ENCODE measurements at places on chromosomes 5 and 9. TPM values are rescaled to one million over a fixed set of nuclear protein-coding genes. Genes with fewer than 3 reads are reported as not detected.
A peak's percentile ranks its signal among the peaks of the same experiment; 100 is the strongest.

DNA sequence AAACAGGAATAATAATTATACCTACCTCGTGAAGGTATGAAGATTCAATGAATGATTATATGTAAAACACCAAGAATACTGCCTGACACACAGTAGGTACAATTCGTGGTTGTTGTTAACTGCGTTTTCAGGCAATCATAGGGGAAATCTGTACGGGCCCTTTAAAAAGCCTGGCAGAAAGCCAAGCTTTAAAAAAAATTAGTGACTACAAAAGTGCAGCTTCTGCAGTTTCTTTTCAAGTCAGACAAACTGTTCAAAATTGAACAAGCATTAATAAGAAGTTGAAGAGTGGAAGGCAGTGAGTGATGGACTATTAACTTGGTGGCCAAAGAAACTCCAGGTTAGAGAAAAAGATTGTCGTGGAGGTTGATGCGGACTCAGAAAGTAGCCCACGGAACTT lies 85.9 kb upstream of the TRIO start:
- no peak for DNase-seq

DNA sequence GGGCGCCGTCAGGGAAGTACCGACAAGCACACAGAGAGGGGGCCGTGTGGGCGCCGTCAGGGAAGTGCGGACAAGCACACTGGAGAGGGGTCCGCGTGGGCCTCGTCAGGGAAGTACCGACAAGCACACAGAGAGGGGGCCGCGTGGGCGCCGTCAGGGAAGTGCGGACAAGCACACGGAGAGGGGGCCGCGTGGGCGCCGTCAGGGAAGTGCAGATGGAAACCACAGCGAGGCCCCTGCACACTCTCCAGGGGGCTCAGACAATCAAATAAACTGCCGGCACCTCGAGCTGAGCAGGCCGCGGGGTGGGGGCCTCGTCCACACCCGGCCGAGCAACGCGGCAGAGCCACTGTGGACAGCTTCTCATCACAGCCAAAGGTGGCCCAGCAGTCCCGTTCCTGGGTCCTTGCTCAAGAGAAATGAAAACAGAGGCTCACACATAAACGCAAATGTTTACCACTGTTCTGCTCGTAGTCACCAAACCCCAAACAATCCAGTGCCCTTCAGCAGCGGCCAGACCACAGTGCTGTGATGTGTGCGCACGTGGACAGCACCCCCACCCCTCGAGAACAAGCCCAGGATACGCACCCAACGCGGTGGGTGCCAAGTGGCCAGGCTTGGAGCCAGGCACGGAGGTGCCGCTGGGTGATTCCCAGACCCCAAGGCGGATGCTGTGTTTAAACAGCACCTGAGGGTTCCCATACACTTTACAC lies 24.7 kb downstream of the TPPP start:
- DNase-seq: no peak

MEIKIN gene
- total RNA-seq: not detected

GRCh38 chr5:139277171-139277570 lies 16.4 kb upstream of the MATR3 start:
- no peak for DNase-seq

TMEFF1 gene
- not detected for total RNA-seq

DNA sequence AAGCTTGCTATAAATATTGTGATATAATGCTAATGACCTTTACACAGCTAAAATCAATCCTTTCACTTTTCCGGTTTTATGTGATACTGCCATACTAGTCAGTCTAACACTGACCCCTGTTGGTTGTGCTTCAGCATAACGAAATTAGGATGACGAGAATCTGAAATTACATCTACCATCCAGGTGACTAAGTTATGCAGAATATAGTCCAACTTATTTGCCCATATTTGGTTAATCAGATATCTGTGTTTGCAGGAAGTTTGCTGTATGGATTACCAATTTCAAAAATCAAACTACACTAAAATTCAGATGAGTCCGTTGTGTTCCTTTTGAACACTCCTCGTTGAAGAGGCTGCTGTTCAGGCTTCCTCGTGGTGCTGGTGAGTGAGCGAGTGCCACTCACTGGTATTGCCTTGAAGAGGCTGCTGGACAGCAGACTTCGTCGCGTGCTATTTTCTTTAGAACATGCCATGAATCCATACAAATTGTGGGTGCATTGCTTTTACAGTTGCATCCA lies 32.5 kb downstream of the TENT4A start:
- peak; percentile 56 for DNase-seq

PLAC8L1 gene
- 0.48 TPM for total RNA-seq

PTGES gene
- not detected for total RNA-seq

GRCh38 chr5:113103330-113103729 lies 126.7 kb downstream of the DCP2 start:
- DNase-seq: no peak

EIF4EBP3 gene
- 9.7 TPM for total RNA-seq

All from activated CD4-positive, alpha-beta T cell treated with anti-CD3 and anti-CD28 coated beads, Interleukin-2, amount 10 ng/mL, durations not matched to agents 7 days and 5 days (primary cell).